Pons (tissue), 1 donor: ENCODE measurements at places on chromosomes 7 and 10.

DNA sequence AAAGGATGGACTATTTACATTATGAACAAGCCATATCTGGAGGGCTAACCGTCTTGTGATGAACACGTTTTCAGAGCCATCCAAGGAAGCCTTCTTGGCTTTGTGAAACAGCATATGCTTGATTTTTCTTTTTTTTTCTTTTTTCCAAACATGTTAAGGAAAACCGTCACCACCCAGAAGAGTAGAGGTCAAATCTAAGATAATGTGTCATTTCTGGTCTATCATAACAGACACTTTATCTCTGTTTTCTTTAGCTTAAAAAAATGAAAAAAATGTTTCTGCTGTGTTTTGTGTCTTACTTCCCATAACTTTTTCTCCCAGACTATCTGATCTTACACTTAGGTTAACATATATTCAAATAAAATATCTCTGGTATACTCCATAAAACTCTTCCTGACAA is 76.1 kb upstream of the DGKB start:
- no peak for DNase-seq

- DNase-seq = no peak
These were observed 55.3 kb downstream of the NCAPG2 start for GRCh38 chr7:158649279-158649678.

- DNase-seq = no peak
These were observed 1135.4 kb downstream of the XPNPEP1 start for GRCh38 chr10:108787932-108788331.

DNA sequence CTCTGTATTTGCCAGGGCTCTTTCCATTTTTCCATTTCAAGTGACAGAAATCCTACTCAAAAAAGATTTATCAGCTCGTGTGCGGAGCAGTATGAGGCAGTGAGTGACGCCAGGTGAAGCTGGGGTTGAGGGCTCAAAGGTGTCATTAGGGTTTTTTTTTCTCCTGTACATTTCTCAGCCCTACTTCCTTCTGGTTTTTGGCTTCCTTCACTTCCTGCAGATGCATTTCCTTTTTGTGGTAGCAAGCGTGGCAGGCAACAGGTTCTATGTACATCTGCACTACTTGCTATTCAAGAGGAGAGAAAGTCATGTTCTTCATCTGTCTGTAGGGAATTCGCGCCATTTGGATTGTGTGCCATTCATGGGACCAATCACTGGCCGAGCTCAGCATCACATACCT is 52.8 kb upstream of the AOAH start:
- DNase-seq = no peak

DNA sequence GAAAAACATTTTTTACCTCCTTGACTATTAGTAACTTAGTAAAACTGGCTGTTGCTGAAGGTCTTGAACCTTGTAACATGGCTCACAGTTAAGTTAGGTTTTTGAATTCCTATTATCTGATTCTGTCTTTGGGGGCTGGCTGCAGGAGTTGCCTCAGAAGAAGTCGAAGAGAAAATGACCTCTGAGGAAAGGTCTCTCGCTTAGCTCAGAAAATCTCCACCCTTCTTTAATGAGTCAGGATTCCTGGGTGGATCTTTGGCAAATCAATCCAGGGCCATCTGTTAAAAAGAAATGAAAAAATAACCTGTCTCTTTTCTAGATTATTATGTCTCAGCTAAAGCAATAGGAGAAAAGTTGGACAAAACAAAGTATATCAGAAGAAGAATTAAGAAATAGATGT is 267.8 kb upstream of the SEMA3C start:
- no peak for DNase-seq

- DNase-seq = no peak
These were observed 771 bp upstream of the ADIRF start for GRCh38 chr10:86967481-86967941.

DNA sequence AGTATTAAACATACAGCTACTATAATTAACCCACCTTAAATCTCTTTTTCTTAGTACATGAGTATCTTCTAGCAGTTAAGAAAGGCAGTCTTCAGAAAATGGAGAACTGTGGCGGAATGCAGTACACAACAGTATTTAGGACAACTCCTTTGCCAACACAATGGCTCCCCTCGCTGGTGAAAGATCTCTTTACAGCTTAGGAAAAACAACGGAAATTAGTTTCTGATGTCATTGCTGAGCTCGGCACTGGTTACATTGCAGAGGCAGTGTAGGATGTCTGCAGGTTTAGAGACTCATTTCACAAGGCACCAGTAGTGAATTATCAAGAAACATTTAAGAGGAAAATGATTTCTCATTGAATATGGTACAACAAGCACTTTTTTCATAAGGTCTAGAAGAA is 43.4 kb downstream of the GLRX3 start:
- peak; percentile 87 for DNase-seq

GRCh38 chr10:80187465-80188409 is 17.6 kb downstream of the ANXA11 start:
- no peak for DNase-seq

DNA sequence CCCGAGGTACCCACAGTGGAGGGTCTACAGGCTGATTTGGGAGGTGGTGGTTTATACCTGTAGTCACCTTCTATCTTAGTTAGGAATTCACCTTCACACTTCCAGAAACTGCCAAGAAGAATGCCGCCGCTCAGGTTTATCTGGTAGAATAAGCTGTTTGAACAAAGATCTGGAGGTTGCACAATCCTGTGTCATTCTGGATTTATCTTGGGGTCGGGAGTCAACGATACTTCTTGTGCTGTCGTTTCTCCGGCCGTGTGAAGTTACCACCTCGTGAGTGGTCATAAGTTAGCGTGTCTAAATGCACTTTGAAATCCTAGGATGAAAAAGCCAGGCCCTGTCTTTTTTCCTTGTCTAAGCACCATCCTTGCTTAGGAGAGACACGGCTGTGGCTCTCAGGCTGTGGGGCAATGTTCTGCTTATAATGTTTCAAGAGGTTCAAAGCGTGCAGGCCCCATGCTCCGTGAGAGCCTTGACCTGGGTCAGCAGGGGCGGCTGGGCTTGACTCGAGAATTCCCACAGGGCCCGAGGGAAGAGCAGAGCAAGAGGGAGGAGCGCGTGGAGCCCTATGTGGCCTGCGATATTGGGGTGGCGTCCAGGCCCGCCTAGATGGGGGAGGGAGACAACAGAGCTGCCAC is 35.5 kb downstream of the GRIFIN start:
- no peak for DNase-seq

DNA sequence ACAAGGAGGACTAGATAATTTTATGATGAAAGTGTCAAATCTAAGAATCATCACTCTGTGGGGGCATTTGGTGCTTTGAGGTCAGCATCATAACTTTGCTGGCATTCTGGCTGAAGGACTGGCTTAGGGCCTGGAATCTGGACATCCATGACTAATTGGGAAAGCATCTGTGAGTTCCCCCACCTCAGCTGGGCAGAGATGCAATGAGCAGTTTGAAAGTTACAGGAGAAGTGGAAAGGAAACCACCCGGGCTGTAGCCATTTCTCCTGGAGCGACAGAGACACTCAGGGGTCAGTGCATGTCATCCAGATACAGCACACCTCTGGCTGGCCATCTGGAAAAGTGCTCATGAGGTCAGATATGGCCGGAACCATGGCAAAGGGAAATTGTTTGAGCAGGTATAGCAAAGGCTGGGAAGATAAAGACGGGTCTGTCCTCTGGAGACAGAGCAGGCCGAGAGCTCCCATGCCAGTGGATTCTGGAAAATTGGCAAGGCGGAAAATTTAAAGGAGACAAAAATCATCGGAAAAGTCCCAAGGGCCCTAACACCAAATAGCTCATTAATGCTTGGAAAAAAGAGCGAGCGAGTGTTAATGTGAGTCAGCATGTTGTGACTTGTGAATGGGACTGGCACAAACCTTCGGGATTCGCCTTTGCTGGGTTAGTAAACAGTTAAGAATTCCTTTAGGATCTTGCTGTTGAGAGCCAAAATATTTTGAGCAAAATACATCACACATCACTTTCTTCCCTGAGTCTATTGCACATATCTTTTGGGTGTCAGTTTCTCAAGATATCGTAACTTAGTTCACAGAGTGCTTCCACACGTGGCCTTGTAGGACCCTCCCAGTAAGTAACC is 188.4 kb upstream of the AGK start:
- DNase-seq = no peak
